ENCODE measurements at places on chromosomes 11 and 22.

DNA sequence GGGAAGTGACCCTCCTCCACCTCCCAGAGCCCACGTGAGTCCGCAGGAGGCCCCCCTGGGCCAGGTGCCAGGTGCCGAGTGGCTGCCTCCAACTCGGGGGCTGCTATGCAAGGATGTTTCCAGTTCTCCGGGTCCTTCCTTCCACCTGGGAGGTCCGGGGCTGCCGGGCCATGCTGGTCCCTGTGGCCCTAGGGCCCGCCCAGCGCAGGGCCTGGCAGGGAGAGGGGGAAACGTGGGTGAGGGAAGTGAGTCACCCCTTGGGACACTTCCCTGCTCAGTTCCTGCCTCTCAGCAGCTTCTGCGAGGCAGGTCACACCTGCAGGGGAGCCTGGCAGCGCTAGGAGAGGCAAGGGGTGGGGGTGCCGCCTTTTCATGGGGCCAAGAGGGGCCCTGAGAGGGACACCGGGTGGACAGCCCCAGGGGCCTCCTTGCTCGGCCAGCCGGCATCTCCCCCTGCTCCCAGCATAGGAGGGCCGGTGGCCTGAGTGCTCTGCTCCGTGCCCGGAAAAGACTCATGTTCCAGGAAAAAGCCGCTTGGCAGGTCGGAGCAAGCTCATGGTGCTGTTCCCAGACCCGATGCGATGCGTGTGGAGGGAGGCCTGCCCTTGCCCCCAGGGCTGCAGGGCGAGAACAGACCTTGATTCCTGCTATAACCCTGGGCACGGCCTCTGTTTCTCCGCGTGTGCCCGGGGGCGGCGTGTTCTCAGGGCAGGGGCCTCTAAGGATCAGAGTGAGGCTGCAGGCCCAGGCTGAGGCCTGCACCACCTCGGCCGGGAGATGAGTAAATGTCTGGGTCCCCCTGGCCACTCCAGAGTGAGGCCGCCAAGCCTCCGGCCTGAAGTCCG is 30.3 kb upstream of the WNT7B start:
- no peak for DNase-seq

- no peak for DNase-seq
Observed at GRCh38 chr11:106276859-106277436, 199.5 kb downstream of the AASDHPPT start.

- no peak for DNase-seq
Observed at GRCh38 chr11:15716550-15716949, 601.8 kb downstream of the INSC start.

DNA sequence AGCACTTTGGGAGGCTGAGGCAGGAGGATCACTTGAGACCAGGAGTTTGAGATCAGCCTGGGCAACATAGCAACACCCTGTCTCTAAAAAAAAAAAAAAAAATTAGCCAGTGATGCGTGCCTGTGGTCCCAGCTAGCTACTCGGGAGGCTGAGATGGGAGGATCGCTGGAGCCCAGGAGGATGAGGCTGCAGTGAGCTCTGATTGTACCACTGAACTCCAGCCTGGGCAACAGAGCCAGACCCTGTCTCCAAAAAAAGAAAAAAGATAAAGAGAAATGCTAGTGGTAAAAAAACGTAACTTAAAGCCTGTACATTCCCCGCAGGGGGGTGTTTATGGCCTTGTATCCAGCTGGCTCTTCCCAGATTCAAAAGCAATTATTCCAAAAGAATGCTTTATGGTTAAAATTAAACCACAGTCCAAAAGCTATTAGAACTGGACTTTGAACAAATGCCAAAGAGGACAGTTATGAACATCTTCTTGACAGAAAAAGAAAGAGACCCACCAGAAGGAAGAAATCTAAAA is 16.4 kb upstream of the SNX32 start:
- DNase-seq = no peak

- no peak for DNase-seq
Observed at GRCh38 chr11:126188332-126189108, 22.9 kb downstream of the RPUSD4 start.

DNA sequence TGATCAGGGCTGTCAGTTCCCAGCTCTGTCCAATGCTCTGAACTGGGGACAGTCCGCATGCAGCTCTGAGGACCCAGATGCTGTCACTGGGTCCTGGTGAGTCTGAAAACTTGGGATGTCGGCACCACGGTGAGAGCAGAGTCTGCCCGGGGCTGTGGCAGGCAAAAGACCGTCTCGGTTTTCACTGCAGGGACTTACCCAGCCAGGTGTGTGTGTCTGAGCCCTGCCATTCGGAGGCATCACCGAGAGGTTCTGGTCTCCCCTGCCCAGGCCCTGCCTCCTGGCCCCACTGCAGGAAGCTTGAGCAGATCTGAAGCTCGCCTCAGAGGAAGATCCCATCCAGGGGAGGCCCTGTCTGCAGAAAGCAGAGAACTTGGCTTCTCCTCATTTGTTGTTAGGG is 5.2 kb downstream of the TP53AIP1 start:
- no peak for DNase-seq

GRCh38 chr22:43230971-43231723 is 44.2 kb upstream of the TTLL12 start:
- DNase-seq = peak; percentile 7

DNA sequence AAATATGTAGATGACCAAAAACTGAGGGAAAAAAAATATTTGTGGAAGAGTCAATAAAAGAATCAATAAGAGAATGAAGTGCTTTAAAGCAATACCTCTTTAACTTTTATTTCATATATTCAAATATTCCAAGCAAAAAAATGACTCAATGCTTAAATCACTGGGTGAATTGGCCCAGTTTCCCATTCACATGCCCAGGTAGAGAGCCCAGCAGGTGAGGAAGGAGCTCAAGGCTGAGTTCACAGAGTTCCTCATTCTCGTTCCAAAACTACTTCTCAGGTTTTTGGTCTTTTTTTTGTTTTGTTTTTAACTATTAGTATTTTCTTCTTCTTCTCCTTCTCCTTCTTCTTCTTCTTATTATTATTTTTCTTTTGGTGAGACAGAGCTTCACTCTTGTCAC is 30.2 kb downstream of the SLC1A2 start:
- DNase-seq = no peak

- no peak for DNase-seq
Observed at GRCh38 chr22:16970446-16970845, 37.6 kb downstream of the GAB4 start.

- DNase-seq = no peak
Observed at GRCh38 chr11:10019906-10020682, 273.9 kb downstream of the SBF2 start.

DNA sequence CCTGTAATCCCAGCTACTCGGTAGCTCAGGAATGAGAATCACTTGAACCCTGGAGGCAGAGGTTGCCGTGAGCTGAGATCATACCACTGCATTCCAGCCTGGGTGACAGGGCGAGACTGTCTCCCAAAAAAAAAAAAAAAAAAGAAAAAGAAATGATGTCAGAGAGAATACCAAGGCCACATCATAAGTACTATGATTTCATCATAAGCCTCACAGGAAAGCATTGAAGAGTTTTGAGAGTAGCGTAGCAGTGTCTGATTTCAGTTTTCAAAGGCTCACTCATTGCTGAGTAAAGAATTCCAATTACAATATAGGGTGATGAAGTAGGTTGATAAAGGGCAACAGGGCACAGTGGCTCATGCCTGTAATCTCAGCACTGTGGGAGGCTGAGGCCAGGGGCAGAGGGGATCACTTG is 88.8 kb downstream of the MRTFA start:
- DNase-seq = no peak

- no peak for DNase-seq
Observed at GRCh38 chr22:33224841-33225240, 166.7 kb upstream of the SYN3 start.

GRCh38 chr11:80041136-80042000 is 600.5 kb upstream of the TENM4 start:
- DNase-seq = no peak

GRCh38 chr11:70019576-70020011 is 58.5 kb upstream of the ANO1 start:
- no peak for DNase-seq

- no peak for DNase-seq
Observed at GRCh38 chr11:111452146-111452545, 60.0 kb downstream of the BTG4 start.

GRCh38 chr11:32366666-32367065 is 68.7 kb downstream of the WT1 start:
- no peak for DNase-seq

DNA sequence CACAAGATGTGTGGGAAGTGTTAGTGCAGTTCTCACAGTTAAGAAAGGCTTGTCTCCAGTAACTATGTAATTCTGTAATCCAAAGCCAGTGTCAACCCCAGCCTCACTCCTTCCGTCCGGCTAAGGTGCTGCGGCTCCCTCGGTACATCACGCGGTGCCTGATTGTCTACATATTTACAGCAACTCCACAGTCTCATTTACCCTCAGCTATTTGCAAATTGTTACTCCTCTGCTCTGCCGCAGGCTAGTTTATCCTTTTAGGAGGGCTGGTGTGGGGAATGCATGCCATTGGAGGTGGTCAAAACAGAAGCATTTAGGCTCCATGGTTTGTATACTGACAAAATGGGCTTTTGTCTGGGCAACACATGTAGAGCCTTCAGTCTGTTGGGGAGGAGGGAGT is 358.3 kb downstream of the METTL15 start:
- no peak for DNase-seq

DNA sequence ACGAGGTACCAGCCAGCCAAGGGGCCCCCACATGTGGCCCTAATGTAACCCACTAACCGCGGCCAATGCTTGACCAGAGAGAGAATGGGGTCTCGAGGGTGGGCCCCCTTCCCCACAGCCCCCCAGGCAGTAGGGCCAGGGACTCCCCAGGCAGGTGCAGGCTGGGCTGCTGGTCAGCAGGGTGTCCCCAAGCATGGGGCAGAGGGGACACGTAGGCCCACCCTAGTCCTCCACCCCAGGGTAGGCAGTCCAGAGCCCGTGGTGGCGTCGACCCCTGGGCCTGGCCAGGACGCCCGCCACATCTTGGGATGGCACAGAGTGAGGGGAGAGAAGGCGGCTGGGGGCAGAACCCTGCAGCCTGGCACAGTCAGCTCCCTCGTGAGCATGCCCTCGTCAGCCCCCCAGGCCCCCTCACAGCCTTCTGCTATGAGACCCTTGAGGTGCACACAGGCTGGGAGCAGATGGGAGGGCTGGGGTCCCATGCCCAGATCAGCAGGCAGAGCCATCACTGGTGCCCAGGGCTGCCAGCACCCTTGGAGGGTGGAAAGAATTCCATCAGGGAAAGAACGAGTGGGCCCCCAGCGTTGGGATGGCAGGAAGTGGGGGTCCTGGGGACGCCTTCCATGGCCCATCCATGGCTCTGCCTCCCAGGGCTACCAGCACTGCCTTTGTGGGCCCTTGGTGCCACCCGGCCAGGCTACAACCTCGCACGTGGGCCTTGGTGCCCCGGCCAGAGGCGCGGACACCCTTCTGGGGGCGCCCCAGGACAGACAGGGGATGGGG is 6.1 kb downstream of the TNNT3 start:
- no peak for DNase-seq

DNA sequence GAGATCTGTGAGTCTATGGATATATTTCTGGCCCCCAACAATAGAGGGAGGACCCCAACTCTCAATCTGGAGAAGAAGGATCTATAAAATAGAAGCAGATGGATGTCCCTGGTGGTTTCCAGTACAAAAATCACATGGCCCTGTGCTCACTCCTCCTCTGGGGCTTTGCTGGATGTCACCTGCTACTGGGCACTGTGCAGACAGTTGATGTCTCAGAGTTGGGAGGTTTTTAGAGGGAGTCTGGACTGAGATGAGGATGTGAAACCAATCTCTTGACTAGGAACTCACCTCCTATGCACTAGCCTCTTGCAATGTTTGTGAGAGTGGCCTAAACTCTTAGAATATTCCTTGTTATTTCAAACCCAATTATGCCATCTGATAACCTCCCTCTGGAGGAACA is 107.2 kb downstream of the SCN3B start:
- DNase-seq = no peak

GRCh38 chr11:10528121-10528520 is 12.9 kb downstream of the RNF141 start:
- DNase-seq = no peak

DNA sequence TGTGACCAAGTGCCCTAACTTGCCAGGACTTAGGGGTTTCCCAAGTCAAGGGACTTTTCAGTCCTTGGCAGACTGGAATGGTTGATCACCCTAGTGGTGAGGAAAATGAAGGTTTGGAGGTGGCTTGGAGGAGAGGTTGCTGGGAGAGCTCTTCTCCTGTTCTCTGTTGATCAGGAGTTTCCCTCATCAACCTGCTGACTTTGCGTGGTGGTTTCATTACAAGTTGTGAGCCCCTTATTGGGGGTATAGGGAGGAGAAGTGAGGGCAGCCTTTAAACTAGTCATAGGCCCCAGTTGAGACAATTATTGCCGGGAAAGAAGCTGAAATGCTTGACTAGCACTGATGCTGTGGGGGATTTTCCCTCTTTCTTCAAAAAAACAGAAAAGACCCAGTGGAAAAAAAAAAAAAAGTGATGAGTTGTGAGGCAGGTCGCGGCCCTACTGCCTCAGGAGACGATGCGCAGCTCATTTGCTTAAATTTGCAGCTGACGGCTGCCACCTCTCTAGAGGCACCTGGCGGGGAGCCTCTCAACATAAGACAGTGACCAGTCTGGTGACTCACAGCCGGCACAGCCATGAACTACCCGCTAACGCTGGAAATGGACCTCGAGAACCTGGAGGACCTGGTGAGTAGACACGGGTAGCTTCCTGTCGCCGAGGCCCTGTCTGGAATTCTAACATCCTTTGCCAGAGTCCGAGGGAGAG is at the start of gene CXCR5:
Gene CXCR5 (plus strand): TSS at position 525 of the 704 bp plus-strand sequence. CDS start 50 bp downstream, at position 575.
- no peak for DNase-seq

GRCh38 chr11:22479208-22479607 is 141.0 kb downstream of the SLC17A6 start:
- no peak for DNase-seq

DNA sequence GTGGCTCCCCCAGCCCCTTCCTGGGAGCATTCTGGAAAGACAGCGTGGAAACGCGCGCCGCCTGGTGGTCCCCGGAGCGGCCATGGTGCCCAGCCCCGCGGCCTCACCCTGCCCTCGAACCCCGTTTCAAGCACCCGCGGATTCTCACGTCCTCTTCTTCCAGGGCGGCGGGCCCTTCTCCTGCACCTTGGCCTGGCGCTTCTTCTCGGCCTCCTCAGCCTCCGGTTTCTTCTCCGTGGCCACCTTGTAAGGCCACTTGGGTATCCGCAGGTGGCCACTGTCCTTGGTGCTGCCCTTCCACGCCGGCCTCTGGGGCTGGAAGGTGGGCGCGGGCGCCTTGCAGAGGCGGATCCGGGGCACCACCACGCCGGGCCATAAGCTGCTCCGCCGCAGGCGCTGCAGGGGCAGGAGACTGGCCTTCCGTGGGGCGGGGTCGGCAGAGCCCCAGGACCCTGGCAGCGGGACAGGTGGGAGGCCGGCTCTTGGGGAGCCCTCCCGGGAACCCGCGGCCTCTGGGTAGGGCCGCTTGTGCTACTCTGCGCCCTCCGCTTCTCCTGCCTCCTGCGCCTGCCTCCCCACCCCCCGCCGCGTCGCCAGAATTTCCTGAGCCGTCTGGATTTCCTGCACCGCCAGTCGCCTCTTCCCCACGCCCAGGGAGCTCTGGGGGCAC is 83.4 kb downstream of the TRIM51G start:
- no peak for DNase-seq

GRCh38 chr11:118581057-118581456 is 8.8 kb downstream of the ARCN1 start:
- no peak for DNase-seq

GRCh38 chr11:11243590-11244469 is 109.2 kb downstream of the CSNK2A3 start:
- no peak for DNase-seq

Data from HS-27A (cell line).